ENCODE measurements at places on chromosomes 5 and 9.

DNA sequence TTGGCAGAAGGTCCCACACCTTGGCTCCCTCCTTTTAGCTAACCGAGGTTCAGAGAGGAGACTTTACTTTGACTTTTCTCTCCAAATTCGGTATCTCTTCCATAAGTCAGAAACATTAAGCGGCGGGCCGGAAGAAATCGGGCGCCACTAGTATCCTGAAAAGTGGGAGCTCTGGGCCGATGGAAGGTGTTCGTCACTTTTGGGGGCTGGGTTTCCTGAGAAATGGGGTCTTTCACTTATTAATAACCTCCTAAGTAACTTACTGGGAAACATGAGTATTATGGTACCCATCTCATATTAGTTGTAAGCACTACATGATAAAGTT is 716 bp downstream of the STX17 start:
- no peak for DNase-seq

- no peak for DNase-seq
Observed at GRCh38 chr9:36980148-36980974, 53.7 kb downstream of the PAX5 start.

DNA sequence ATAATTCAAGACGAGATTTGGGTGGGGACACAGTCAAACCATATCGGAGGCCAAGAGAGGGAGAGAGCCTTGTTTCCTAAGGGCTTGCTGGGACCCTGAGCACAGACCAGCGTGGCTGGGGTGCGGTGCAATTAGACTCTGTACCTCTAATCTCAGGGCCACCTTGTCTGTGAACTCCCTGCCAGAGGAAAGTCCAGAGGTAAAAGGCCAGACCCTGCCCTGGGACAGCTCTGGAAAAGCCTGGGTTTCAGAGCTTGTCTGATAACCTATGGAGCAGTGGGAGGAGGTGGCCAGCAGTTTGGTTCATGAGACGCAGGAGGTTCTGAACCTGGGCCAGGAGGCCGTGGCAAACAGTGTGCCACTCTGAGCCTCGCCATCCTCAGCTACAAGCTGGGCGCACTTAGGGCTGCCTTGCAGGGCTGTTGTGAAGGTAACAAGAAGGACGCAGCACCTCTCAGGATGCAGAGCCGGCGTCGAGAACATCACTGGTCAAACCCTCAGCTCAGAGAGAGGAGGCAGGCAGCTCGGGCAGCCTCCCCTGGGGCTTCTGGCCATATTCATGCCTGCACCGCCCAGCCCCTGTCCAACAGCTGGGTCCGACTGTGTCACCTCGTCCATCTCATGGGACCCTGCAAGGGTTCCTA is 4.8 kb upstream of the DOLPP1 start:
- no peak for DNase-seq

DNA sequence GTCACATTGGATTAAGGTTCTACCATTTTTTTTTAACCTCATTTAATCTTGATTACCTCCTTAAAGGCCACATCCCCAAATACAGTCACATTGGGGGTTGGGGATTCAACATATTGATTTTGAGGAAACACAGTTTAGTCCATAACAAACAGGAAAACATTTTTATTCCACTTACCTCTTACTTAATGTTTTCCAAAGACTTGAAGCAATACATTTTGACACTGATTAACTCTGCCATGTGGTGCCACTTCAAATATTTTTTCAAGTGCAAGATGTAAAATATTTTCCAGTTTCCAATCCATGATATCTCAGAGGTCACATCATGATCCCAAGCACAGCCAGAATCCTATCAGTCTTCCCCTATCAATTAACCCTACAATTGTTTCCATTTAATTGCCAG is 548.0 kb downstream of the CSNK1G3 start:
- DNase-seq: no peak

DNA sequence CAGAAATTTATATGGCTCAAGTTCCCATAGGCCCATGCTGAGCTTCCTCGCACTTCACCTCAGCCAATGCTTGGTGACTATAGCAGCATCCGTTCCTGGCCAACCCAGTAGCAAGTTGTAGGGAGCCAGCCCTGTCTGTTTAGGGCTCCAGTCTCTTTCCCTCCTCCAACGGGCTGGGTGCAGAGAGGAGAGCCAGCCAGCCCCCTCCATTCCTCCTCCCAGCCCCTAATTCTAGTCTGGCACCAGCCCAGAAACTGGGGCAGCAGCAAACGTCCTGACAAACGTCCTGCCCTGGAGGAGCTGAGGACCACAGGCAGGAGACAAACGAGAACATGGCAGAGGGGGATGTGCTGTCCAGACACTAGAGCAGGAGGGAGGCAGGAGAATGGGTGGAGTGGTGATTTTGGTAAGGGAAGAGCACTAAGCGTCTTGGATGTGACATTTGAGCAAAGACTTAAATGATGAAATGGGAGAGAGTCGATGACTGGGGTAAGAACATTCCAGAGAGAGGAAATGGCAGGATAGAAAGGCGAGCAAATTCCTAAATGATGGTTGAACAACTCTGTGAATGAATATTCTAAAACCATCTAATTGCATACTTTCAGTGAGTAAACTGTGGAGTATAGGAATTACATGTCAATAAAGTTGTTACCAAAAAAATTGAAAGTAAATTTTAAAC is 222.5 kb upstream of the DAPK1 start:
- no peak for DNase-seq

GRCh38 chr9:121289026-121289771 is 21.2 kb downstream of the GSN start:
- DNase-seq: no peak

GRCh38 chr9:115411516-115411915 is 293.6 kb upstream of the TNC start:
- no peak for DNase-seq

DNA sequence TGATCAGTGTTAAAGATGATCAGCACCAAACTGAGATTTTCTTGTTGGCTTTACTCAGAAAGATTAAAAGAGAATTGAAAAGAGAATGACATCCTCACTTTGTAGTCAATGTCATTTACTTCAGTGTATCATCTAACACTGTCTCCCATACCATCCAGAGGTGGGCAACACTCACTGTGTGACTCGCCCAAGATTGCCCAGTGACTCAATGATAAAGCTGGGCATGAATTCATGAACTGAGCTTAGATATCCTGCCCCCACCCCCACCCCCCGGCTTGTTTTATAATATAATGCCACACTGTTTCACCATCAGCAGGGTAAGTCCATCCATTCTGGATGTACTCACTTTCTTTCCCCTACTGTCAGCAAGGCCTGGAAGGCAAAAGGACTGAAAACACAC is 242.2 kb downstream of the FAM114A2 start:
- no peak for DNase-seq
